Left renal pelvis (tissue), 4 donors: ENCODE measurements at places on chromosomes 16 and 17.

- no peak for DNase-seq
These were observed 37.2 kb downstream of the LITAFD start for GRCh38 chr16:8919089-8919933.

DNA sequence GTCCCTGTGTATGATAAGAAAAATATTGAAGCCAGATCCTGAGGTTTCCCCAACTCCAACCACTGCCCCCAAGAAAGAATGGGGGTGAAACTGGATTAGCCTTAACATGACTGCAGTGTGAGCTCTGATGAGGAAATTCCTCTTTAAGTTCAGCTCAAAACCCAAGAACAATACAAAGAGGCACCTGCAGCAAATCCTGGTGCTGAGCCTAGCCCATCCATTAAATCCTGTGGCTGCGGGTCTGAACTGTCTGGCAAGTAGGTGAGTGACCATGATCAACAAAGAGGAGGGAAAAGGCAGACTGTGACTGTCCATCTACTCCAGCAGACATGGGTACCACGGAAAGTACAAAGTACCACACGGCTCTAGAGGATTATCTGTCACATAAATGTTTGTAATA lies 64.2 kb downstream of the CREBBP start:
- no peak for DNase-seq

DNA sequence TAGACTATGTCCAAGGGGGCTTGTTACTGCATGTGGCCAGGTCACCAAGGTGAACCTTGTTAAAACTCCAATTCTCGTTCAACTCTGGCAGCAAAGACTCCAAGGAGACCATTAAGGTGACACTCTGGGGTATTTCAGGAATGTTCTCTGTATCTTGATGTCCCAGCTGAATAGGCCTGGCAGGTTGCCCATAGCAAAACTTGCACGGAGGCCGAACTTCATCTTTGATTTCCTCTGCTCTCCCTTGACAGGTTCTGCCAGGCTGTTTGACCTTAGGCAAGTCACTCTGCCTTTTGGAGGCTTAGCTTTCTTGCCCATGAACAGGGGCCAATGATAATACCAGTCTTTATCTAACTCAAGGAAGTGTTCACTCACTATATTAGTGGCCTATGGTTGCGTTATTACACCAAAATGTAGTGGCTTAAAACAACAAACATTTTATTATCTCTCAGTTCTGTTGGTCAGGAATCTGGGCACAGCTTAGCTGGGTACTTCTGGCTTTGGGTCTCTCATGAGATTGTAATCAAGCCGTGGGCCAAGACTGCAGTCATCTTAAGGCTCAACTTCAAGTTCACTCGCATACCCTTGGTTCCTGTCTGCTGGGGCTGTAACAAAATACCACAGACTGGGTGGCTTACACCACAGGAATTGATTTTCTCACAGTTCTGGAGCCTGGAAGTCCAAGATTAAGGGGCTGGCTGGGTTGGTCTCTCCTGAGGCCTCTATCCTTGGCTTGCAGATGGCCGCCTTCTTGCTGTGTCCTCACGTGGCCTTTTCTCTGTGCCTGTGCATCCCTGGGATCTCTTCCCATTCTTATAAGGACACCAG lies 168.5 kb downstream of the UTP18 start:
- no peak for DNase-seq

DNA sequence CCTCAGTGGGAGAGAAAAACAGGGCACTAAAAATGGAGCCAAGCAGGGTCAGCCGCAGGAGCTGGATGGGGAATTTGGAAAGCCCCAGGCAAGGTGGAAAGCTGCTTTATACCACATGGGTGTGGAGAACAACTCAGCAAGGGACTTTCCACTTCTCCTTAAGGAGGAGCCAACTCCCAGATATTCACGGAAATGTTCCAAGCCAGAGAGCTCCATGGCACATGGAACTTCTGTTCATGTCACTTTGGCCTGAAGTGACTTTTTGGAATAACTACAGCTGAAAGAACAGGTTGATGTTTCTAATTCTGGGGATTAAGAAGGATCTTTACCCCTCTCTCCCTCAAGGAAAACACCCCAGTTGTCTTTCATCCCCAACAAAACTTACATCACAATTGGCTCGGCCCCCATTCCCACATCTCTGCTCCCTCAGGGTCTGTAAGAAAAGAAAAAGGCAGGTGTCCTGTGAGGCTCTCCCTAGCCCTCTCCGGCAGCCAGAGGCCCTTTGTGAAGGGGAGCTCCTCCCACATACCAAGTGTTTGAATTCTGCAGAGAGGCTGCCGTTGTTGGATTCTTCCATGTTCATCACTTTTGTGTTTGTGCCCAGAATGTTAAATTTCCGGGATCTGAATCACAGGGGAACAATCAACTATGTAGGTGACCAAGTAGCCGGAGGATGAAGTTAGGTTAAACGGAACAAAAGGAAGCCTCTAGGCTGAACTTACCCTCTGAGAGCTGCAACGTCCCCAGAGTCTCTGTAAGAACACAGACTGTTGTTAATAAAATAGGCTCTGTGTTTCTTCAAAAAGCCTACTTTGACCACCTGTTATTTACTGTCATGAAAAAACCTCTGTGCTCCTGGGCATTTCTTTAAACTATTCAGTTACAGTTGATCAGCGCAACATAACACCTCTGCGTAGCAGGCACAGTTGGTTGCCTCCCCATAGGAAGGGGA lies 41.0 kb downstream of the STAT5A start:
- DNase-seq, result no peak
